Activated naive CD4-positive, alpha-beta T cell treated with Interleukin-2 at 50 U/mL for 16 hours (primary cell): ENCODE measurements at places on chromosomes 4 and X.

- DNase-seq = no peak
Measured at GRCh38 chrX:47247999-47248320, 15.2 kb downstream of the USP11 start.

DNA sequence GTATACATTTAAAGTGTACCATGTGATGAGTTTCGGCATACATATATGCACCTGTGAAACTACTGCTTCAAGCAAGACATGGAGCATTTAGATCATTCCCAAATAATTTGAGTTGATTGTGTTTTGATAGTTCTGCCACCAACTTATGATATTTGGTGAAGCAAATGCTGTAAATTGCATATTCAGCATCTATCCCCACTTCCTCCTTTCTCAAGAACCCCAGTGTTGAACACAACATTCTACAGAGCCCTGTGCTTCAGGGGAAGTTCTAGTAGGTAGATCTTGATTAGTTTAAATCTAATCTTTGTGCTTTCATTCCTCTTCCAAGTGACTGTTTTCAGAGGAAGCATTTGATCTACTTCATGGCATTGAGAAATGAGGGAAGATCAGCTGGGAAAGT, 5.4 kb upstream of the SHROOM3 start:
- no peak for DNase-seq

- no peak for DNase-seq
Measured at GRCh38 chrX:24262309-24262708, 51.6 kb downstream of the SUPT20HL2 start.

- peak; percentile 46 for DNase-seq
Measured at GRCh38 chr4:150960818-150961217, 54.3 kb downstream of the LRBA start.

- DNase-seq = no peak
Measured at GRCh38 chr4:25667931-25668557, 12.4 kb downstream of the SLC34A2 start.

GRCh38 chr4:127239902-127240763, 392.6 kb upstream of the INTU start:
- DNase-seq = no peak

DNA sequence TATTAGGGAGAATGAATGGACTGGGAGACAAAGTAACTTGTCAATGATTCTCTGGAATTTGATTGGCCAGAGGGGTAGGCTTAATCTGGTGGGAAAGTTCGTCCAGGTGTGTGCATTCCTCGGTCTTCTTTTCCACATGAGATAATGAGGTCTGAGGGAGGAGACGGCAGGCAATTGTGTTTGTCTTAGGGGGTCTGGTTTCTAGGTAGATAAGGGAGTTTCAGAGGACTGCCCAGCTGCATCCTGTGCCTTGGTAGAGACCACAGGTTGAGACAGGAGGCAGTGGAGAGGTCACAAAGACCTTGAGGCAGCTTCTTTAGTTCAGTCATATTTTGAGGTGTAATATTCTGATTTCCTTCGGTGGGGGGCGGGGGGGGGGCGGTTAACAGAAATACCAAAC, 4.3 kb downstream of the MGST2 start:
- DNase-seq = no peak
